ENCODE measurements at places on chromosomes 5 and 9.

GRCh38 chr5:125044491-125045282 is 298.2 kb upstream of the ZNF608 start:
- DNase-seq, result no peak

- no peak for DNase-seq
Observed at GRCh38 chr9:20028192-20028848, 239.5 kb upstream of the SLC24A2 start.

- no peak for DNase-seq
Observed at GRCh38 chr5:112320408-112320807, 98.7 kb downstream of the EPB41L4A start.

DNA sequence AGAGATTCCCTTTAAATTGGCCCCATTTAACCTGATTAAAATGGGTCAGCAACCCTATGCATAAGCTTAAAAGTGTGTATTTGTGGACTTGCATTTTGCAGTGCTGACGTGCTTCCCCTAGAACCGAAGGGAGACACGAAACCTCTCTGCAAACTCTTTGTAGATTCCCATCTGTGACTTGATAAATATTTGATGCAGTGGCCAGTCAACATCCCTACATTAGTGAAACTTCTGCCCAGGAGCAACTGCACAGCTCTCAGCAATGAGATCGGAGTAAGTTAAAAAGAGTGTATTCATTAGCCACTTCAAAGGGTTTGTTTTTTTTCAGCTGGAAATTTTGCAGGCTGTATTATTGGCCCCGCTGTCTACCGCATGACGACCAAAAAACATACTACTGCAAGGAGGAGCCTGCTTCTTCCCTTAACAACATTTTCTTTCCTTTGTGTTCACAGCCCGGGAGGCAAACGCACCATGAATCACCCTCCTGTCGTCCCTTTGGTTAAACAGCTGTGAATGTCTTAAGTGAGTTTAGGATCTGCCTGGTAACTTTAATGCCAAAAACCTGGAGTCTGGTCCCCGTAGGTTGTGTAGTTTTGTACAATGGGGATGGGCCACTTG is 38.0 kb upstream of the TCERG1 start:
- no peak for DNase-seq

- no peak for DNase-seq
Observed at GRCh38 chr5:6792911-6793471, 79.8 kb downstream of the TENT4A start.

DNA sequence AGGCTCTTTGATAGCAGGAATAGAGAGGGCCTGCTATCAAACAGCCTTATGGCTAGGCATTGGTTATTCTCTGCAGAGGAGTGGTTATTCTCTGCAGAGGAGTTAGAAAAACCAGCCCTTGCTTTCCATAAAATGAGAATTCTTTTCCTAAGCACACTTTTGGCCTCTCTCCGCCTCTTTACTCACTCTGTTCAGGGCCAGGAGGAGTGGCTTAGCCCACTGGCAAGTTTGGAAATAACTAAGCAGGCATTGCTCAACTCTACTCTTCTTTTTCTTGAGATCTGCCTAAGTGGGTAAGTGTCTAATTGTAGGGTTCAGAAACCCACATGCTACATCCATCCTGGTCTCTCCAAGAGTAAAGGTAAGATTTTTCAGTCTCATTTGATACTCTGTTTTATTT is 341.7 kb downstream of the KIAA0825 start:
- no peak for DNase-seq

DNA sequence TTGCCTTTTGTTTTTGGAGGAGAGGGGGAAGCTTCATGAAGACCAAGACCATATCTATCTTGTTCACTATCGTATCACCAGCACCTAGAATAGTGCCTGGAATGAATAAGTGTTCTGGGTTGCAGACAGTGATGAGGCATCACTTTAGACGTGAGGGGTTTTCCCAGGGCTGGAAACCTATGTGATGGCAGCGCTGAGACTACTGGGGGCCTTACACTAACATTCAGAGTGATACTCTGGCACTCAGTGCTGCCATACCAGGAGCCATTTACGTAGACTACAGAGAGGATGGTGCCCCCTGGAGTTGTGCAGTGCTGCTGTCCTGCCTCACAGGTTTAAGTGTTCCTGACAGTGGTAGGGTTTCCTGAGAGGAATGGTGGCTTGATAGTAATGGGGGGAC is 6.9 kb downstream of the CCL19 start:
- DNase-seq, result no peak

DNA sequence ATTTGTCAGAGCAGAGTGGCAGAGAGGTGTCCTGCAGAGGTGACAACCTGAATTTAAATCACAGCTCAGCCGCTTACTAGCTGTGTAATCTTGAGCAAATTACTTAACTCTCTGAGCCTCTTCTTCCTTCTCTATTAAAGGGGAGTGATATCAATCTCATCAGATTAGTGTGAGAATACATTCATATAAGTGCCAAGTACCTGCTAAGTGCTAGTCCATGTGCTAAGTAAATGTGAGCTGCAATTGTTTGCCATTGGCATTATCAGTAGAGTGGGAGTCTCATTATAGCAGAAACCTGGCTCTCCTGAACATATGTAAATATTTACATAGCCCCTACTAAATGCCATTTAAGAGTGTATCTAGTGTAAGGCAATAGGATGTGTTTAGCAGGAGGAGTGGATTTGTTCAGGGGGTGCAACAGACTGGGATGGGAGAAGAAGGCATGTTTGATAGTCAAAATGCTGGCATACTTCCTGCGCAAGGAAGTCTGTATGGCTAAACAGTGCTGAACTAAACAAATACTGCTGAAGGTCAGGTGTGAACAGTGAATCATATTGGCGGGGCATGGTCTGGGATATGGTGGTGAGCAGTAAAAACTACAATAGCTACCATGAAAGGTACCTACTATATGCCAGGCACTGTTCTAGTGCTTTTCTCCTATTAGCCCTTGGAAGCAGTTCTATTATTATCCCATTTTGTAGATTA is 74.5 kb downstream of the F2RL2 start:
- DNase-seq, result no peak

- DNase-seq, result no peak
Observed at GRCh38 chr5:124287813-124288212, 458.6 kb downstream of the ZNF608 start.

DNA sequence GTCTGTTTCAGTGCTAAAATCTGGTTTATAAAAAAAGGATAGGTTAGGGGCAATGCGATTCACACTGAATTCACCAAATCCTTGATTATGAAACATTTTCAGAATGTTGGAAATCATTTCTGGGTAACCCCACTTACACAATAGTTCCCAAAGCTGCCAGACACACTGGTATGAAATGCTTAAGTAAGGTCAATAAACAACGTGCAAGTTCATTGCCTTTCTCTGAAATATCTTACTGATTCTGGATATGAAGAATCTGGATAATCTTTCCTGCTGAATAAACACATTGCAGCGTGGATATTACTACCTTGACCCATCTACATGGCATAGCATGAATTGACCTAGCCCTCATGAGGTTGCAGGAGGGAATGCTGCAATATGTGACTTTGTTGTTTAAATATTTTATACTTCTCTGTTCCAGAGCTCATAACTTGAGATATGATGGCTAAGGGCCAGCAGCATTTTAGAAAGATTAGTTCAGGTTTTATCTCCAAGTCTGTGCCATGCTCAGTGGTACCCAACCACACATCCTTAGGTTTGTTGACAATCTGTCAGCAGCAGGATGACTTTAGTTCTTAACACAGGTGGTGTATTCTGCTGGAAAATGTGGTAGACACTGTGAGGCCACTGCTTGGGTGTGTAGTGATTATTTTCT is 121.0 kb downstream of the NREP start:
- DNase-seq, result no peak

DNA sequence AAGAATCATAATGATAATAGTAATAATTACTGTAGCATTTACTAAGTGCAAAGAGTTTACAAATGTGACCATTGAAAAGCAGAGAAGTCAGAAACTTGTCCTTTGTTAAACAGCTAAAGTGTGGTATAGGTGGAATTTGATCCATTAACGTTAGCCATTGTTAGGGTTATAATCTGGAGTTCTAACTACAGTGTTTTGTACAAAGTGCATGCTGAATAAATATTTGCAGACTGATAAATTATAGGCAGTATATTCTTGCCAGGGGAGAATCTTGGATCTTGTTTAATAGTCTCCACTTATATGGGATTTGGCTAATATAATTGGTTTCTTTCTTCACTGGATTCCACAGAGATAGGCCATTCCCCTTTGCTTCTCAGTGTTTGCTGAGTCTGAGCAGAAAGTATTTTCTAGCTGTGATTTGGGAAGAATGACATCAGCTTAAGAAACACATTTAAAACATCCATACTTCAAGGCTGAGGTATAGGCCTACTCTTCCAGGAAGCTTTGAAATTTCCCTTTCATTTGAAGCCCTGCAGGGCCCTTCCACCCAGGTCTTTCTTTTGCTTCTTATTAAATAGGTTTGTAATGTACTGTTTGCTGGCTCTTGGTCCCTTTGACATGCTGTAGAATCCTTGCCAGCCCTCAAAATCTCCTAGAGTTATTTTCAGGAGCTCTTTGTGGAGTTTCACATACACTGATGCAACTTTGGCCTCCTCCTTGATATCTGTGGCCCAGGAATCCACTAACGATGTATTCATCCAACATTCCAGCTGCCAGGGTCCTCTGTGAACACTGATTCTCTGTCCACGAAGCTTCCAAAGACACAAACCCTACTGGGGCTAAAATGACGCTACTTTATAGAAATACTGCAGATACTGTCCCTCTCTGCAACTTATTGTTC is 51.4 kb downstream of the ATP10B start:
- no peak for DNase-seq

DNA sequence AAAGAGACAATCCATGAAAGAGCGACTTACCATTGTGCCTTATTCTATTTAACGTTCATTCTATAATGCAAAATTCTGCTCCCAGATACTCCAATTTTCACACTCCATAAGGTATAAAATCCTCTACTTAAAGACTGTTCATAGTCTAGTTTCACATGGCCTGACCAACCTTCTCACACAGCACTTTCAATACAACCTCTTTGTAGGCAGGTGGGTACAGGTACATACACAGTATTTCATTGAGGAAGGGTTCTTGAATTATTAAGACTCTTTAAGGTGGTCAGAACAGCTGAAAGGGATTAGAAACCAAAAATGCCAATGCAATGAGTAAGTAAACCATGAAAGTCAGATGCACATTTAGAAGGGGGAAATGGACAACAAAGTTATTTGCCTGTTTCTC is 352.0 kb downstream of the PARP8 start:
- DNase-seq, result no peak

DNA sequence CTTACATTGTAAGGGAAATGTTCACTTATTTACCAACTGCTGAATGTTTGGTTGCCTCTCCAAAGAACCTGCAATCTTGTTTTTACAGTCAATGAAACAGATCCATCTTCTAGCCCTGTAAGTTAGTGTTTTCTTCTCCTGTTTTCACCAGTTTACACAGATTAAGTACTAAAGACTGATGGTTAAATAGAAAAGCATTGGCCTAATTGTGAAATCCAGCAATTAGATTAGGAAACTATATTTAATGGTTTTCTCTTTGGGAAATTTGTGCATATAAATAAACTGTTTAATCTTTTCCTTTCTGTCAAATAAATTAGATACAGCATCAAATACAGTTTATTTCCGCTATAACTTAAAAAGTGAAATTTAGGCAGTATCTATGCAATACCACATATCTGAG is 247.9 kb upstream of the MEF2C start:
- DNase-seq, result no peak

DNA sequence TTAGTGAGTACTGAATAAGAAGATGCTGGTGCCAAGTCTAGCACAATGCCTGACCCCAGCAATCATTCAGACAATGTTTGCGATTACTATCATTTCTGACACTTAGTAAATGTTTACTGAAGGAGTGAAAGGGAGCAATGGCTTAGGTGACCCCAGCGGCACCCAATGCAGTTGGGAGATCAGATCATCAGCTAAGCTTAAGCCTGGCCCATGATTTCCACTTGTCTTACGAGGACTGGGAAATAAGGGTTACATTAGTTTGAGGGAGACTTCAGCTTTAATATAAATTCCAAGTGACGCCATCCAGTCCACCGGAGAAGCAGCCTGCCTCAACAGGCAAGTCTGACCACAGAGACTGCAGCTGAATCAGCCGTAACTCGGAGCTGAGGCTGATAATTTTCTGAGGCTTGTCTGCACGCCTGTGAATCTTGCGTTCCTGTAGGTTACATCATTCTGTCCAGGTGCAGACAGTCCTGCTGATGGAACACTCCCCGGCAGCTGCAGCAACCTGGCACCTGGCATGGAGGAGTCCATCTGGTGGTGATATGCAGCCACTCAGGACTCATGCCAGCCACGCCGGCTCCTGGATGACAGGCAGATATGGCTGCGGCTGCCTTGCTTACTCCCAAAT is 34.9 kb upstream of the FGF1 start:
- no peak for DNase-seq

DNA sequence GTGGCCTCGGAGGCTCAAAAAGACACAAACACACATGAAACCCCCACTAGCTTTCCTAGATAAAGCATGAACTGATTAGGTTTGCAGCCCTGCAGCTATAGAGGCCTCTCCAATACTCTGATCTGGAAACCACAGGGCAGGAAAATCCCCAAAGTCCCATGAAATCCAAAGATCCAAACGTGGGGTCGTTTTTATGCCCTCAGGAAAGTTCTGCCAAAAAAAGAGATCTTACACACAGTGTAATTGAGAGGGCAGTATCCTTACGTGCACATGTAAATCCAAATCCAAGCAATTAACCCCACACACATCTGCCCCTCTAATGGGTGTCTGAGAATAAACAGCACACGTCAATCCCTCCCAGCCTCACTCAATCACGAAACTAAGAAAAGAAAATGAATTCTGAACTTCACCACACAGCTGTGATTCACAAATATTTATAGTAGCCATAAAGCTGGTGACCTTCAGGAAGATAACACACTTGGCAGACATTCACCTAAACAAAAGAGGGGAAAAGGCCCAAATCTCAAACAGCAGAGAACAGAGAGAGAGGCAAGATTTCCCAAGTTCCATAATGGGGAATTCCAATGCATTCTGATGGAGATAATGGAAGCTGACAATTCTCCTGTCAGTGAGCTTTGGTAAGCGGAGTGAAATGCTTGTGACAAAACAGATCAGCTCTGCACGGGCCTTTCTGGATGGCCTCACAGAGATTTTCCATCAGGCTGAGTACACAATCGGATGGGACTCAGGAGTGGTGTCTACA is 114.2 kb downstream of the SEMA5A start:
- no peak for DNase-seq

DNA sequence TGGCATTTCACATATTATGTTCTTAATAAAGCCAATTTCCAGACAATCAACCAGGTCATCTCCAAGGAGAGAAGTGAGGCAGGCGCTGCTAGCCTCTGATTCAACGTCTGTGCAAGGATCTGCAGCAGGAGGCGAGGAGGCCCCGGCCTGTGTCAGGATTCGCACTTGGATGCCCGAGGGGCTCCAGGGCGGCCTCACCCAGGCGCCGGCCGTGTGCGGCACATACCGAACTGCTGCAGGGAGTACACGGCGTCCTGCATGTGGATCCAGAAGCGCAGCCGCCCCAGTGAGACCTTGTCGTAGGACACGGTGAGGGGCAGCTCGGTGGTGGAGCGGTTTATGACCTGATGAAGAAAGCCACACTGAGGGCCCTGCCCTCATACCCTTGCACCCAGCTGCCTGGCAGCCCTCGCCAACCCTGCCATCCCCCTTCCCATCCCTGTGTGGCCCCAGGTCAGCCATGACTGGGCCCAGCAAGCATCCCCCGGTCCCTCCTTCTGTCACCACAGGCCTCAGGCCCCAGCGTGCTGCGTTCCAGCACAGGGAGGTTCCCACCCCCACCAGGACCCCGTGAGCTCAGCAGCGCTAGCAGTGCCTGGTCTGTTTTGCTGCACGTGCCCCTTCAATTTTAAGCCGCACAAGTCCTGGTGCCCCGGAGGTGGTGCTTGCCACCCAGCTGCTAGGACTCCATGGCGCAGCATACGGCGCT is 9.9 kb downstream of the CLPTM1L start:
- no peak for DNase-seq
